Stimulated activated naive B cell treated with anti-CD40 and anti-IgM and Interleukin-4, amounts not matched to agents 10 μg/mL and 1 μg/mL and 100 μg/mL, for 72 hours (primary cell): ENCODE measurements at places on chromosomes 12 and 14.

DNA sequence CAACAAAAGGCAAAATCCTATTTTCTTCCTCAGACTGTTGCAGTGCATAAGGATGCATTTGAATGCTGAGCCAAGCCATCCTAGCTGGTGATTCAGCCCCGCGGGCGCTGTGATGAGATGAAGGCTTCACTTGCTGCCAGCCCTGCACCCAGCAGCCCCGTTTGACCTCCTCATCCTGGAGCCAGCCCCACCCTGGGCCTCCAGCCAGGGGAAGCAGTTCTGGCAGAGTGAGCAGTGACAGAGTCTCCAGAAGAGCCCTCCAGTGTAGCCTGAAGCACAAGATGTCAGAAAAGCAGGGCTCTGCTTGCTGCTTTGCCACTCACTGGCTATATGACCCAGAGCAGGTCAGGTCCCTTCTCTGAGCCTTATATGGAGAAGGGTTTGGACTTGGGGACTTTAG, 96.2 kb upstream of the HSPB8 start:
- DNase-seq: no peak

GRCh38 chr14:80560800-80561657, 349.7 kb upstream of the DIO2 start:
- DNase-seq: no peak

- DNase-seq: no peak
These were observed 34.5 kb downstream of the RTN1 start for GRCh38 chr14:59836116-59836515.

DNA sequence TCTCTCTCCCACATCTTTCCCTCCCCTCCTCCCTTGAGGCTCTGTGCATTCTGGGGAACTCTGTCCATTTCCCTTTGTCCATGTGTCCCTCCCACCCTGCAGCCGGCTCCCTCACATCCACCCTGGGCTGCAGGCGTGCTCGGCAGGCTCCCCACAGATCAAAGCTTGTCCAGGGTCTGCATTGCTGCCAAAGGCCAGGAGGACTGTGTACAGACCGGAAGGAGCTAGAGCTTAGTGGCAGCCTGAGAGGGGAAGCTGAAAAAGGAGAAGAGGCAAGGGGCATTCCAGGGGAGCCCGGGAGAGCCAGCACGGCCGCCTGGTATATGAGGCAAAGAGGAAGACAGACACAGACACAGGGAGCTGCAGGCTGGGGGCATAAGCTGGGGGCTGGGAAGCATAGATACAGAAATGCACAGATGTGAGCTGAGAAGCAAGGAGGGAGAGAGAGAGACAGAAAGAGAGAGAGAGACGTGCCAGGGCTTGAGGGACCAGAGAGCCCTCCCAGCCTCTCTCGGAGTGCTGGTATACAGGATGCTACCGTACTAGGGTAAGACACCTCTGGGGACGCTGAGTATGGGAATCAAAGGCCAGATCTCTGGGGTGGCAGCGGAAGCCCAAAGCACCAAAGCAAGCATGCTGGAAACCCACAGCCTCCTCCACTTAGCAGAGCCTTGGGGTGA, 3.3 kb downstream of the CD4 start:
- peak; percentile 31 for DNase-seq

DNA sequence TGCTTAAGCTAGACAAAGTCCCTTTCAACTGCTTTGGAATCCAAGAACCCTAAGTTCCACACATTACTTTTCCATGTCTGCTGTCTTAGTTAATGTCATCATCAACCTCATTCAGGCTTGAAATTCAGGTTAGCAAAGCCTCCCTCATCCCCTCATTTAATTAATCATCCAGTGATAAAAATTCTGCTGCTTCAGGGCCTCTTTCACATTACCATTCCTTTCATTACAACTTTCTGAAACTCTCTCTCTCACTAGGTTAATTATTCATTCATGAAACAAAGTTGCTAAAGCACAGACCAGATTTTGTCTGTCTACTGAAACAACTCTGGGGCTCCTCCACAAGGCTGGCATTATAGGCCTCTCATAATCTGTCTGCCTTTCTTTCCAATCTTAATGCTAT, 9.4 kb upstream of the VTI1B start:
- DNase-seq: no peak

DNA sequence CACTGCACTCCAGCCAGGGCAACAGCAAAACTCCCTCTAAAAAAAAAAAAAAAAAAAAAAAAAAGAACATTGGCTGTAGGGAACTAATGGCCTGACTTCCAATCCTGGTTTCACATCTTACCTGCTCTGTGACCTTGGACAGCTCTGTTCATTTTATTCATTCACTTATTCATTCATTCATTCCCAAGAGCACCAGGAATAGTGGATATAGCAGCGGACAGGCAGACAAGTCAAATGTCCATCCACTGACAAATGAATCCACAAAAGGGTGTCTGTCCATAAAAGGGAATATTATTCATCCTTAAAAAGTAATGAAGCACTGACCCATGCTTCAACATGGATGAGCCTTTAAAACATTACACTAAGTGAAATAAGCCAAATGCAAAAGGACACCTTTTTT, 27.6 kb upstream of the C12orf76 start:
- DNase-seq: no peak

DNA sequence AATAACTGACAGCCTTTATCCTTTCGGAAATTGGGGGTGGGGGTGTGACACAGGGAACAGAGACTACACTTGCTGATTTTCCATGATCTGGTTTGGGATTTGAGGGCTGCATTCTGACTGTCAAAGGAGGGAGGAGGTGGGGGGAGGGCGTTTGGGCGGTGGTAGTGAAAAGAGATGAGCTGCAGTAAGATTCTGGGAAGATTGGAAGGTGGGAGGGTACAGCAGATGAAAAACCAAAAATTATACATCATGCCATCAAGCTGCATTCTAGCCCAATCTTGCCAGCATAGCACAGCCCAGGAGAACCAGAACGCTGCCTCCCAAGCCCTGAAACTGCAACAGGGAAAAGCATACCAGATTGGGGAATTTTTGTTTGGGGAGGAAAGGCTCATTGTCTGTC, 2.4 kb downstream of the RND1 start:
- DNase-seq: no peak

DNA sequence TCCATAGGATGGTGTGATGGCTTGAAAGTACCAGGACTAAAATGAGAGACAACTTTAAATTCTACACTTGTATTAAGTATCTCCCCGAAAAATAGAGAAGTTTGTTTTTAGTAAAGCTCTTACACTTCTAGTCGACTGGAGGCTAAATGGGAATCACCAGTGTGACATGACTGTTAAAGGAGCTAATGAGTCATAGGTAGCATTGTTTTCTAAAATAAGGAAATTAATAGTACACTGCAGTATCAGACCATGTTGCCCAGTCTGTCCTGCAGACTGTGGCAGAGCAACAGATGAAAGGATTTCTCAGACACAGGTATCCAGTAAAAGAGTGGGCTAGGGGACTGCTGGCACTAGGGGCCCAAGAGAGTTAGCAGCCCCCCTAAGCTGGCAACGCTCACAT, 140.1 kb downstream of the TMEM117 start:
- DNase-seq: no peak

GRCh38 chr12:118427819-118428218, 51.5 kb downstream of the SUDS3 start:
- DNase-seq: no peak

GRCh38 chr14:105375635-105376057, 22.7 kb upstream of the TEX22 start:
- DNase-seq: peak; percentile 51
